ENCODE measurements at places on chromosomes 5 and 9. TPM values are rescaled to one million over a fixed set of nuclear protein-coding genes. Genes with fewer than 3 reads are reported as not detected.

Gene LCN15
- not detected for total RNA-seq

Gene FBXL17
- total RNA-seq = 19.3 TPM

Gene ADRB2
- 27.5 TPM for total RNA-seq

Gene ASPN
- not detected for total RNA-seq

Gene MAP1B
- 0.10 TPM for total RNA-seq

Gene PKD2L2
- not detected for total RNA-seq

Gene NR2F1
- 0.42 TPM for total RNA-seq

Gene OR1J2
- not detected for total RNA-seq

Gene LCN12
- not detected for total RNA-seq

Gene C7
- not detected for total RNA-seq

Gene ATOSB
- total RNA-seq = 15.2 TPM

Gene MPDZ
- total RNA-seq = 1.3 TPM

Gene SPAAR
- total RNA-seq = not detected

Gene RMRP
- 37,843 TPM for total RNA-seq

Data from mononuclear cell (primary cell).